ENCODE measurements at places on chromosomes 7 and 10. TPM values are rescaled to one million over a fixed set of nuclear protein-coding genes. Genes with fewer than 3 reads are reported as not detected.

DNA sequence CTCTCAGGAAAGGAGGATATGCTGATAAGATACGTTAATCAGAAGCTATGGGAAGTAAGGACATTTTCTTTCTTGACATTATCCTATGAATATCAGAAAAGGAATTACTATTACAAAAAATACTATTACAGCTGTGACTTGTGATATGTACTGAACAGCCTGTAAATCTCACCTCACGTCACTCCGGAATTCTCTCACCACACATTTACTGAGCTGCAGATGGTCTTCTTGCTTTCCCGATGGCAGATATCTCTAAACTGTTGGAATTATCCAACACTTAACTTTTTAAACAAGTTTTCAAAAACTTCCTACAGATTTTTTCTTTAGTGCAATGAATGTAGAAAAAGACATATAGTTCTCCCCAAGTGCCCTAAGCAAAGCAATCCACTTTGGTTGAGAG is 313.4 kb downstream of the GPR37 start:
- no peak overlapping the region for H3K27ac ChIP-seq
- DNase-seq: no peak
- H3K36me3 ChIP-seq: no peaks in the 10 kb centered on the region
- H3K27me3 ChIP-seq: no peaks in the 10 kb centered on the region

GRCh38 chr7:142969183-142969582 is 7.0 kb upstream of the KEL start:
- no peaks in the 10 kb centered on the region for H3K27me3 ChIP-seq
- H3K4me3 ChIP-seq: no peak overlapping the region
- H3K36me3 ChIP-seq: no peaks in the 10 kb centered on the region
- no peak for DNase-seq
- H3K27ac ChIP-seq: no peak overlapping the region
- no peaks in the 10 kb centered on the region for H3K4me1 ChIP-seq

GRCh38 chr7:154424350-154424749 is 372.2 kb downstream of the DPP6 start:
- H3K36me3 ChIP-seq: no peaks in the 10 kb centered on the region
- H3K27ac ChIP-seq: no peak overlapping the region
- DNase-seq: no peak
- H3K4me1 ChIP-seq: no peaks in the 10 kb centered on the region
- H3K4me3 ChIP-seq: no peak overlapping the region
- H3K27me3 ChIP-seq: no peaks in the 10 kb centered on the region

- H3K4me1 ChIP-seq: no peaks in the 10 kb centered on the region
- no peaks in the 10 kb centered on the region for H3K36me3 ChIP-seq
- no peak for DNase-seq
- H3K27me3 ChIP-seq: no peaks in the 10 kb centered on the region
These were observed 330.2 kb downstream of the GLRX3 start for GRCh38 chr10:130466271-130466997.

GRCh38 chr10:96890172-96890513 is 58.0 kb downstream of the LCOR start:
- no peaks in the 10 kb centered on the region for H3K27me3 ChIP-seq

- H3K27me3 ChIP-seq: no peaks in the 10 kb centered on the region
- no peaks in the 10 kb centered on the region for H3K36me3 ChIP-seq
- no peak overlapping the region for H3K4me3 ChIP-seq
- no peak for DNase-seq
These were observed 16.9 kb upstream of the CDK14 start for GRCh38 chr7:90579181-90579688.

- DNase-seq: no peak
- peak overlapping the region; percentile 17 for H3K4me3 ChIP-seq
- no peaks in the 10 kb centered on the region for H3K36me3 ChIP-seq
- peaks cover 44% of the 10 kb centered on the region for H3K4me1 ChIP-seq
These were observed 78.8 kb downstream of the DNMBP start for GRCh38 chr10:99930731-99931550.

UCMA gene
- not detected for total RNA-seq

ACSL5 gene
- 61.0 TPM for total RNA-seq

Measured in upper lobe of left lung (tissue), 6 donors.